Naive B cell (primary cell): ENCODE measurements at places on chromosomes 11 and 22.

- no peak for DNase-seq
Observed at GRCh38 chr11:32435152-32435480, 223 bp downstream of the WT1 start.

- DNase-seq = no peak
Observed at GRCh38 chr11:95736809-95737208, 52.8 kb downstream of the FAM76B start.

DNA sequence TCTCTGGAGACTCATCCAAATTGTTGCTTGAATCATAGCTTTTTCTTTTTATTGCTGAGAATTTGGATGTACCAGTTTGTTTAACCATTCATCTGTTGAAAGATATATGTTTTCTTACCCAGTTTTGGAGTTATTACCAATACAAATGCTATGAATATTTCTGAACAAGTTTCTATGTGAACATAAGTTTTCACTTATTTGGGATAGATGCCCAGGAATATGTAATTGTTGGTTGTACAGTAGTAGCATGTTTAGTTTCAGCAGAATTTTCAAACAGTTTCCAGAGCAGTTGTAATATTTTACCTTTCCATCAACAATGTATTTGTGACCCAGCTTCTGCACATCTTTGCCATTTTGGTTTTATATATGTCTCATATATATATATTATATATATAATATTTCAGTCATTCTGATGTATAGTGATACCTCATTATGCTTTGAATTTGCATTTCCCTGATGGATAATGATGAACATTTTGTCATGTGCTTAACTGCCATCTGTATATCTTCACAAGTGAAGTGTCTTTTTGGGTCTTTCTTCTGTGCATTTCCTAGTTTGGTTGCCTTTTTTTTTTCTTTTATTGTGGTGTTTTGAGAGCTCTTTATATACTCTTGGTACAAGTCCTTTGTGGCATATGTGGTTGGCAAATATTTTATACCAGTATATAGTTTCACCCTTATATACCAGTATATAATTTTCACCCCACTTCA, 118.8 kb downstream of the LUZP2 start:
- DNase-seq = no peak

DNA sequence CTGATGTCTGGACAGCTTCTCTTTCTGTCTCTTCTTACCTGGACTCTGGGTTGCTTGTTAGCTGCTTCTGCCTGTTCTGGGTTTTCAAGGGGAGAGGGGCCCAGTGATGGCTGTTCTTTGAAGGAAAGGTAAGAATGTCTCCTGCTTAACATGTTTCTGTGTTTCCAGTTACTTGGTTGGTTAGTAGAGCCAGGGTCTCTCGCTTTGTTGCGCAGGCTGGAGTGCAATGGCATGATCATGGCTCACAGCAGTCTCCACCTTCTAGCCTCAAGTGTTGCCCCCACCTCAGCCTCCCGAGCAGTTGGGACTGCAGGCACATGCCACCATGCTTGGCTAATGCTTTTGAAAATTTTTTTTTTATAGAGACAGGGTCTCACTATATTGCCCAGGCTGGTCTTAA, 126.6 kb downstream of the BCR start:
- no peak for DNase-seq

DNA sequence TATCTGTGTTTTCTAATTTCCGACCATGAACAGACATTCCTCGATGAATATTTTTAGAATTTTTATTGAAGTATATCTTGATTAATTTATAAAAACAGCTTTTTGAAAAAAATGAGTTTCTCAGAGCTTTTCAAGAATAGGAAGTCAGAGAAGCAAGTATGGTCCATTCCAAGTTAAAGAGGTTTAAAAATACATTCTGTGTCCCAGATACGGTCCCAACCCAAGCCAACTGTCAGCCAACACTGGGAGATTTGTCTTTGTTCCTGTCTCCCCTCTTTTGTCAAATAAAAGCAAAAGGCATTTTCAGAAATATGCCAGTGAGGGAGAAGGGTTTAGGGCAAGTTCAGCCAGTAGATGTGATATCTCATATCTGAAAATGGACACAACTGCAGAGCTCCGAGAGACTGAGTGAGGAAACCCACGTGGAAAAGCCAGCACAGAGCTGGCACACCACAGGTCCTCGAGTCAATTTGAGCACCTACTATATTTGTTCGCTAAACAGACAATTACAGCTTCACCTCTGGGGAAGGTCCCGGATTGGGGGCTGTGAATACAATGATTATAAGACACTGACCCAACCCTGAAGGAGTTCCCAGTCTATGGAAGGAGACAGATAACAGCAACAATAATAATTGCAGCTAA, 59.8 kb downstream of the C11orf91 start:
- no peak for DNase-seq

DNA sequence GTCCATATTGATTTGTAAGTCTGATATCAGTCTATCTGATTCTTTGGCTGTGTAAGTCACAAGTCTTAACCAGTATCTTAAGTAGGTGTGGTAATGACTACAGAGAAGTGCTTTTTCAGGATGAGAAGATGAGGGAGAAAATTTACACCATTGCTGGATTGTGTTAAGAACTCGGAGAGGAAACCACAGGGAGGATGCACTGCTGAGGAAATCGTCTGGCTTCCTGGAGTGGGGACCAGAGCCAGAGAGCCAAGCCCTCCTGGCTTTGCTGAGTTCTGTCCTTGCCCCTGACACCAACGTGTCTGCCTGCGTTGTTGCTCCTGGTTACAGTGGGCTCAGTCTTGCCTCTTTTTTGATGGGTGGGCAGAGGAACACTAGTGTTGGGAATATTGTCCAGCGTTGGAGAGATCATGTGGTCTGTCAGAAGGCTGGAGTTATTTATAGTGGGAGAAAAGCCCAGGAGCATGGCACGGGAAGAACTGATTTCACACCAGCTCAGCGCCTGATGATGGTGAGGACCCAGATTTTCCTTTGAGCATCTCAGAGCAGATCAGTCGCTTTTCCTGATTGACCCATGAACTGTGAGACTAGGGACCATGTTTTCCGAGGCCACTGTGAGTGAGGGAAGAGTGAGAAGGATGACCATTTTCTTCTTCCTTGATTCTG, 29.6 kb downstream of the MARK2 start:
- no peak for DNase-seq
